ENCODE measurements at places on chromosomes 1 and 21. TPM values are rescaled to one million over a fixed set of nuclear protein-coding genes. Genes with fewer than 3 reads are reported as not detected.

DNA sequence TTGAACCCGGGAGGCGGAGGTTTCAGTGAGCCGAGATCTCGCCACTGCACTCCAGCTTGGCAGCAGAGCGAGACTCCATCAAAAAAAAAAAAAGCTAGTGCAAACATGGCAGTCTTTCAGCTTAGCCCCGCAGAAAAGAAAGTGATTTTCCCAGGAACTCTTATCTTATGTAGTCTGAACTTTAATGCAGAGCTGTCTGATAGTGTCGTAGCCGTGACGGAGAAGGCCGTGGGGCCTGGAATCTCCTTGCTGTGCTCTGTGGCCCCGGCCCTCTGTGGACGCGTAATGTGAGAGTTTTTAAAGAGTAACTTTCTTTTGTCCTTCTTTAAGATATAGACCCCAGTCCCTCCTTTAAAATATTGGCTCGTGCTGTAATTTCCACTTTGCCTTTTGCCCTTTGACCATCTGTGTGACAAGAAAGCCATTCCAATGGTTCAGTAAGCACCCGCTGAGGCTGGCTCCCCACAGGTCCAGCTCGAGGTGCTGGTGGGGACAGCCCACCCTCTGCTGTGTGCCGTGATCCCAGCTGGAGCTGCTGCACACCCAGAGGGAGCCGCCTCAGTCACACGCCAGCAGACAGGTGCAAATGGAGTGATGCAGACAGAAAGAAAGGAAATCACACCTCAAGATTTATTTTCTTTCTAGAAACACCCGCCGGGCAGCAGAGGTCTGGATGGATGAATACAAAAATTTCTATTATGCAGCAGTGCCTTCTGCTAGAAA lies 164.0 kb downstream of the PGBD5 start:
- DNase-seq: no peak

The VWA5B1 gene
- 0.22 TPM for total RNA-seq

DNA sequence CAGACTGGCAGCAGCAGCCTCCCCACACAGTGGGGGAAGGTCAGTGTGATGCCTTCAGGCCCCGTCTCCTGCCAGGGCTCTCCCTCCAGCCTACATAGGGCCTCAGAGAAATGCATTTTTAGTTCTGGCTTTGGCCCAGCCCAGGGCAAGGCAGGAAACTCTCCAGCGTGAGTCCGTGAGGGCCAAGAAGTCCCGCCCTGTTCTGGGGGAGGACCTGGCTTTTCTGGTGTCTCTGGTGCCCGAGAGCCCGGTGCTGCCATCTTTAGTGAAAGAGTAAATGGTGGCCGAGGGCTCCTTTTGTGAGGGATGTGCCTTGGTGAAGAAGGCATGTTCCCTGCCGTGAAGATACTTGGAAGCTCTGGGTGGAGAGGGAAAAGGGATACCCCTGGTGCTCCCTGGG lies 14.8 kb upstream of the DIP2A start:
- no peak for DNase-seq

DNA sequence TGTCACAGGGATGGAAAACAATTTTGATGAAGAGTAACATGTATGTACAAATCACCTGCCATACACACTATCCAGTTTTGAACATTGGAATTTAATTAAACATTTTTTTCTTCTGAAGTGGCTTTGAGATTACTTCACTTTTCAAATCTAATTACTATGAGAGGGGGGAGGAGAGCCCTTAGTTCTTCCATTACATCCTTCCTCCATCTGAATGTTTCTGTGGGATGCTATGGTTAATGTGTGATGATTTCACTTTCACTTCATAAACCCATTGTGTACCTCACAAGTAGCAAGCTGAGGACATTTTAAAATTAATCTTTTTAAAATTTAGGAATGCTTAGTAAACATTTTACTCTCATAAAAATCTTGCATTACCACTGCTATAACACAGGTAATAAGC lies 156.9 kb downstream of the RUNX1 start:
- no peak for DNase-seq

GRCh38 chr1:162035241-162035640 lies 11.6 kb upstream of the OLFML2B start:
- no peak for DNase-seq

The CFHR3 gene
- total RNA-seq: not detected

Data from right atrium auricular region (tissue), 2 donors.